Left lung (tissue), 14 donors: ENCODE measurements at places on chromosomes 12 and 14.

DNA sequence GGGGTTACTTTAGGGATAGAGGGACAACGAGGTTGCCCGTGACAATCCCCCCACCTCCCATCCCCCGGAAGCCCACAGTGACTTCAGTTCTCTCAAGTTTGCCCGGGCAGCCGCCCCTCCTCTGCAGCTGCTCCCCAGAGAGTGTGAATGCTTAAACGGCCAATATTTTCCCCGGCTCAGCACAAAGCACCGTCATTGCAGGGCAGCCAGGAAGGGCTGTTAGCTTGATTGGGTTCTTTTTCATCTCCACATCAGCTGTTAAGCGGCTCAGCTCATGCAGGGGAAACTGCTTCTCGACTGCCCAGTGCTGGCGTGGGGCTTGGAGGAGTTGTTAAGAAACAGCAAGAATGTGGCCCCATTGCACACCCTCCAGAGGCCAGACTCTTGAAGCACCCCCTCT is 120.5 kb upstream of the NCOR2 start:
- peak; percentile 79 for DNase-seq

GRCh38 chr12:70962226-70962794 is 41.8 kb upstream of the PTPRR start:
- no peak for DNase-seq

DNA sequence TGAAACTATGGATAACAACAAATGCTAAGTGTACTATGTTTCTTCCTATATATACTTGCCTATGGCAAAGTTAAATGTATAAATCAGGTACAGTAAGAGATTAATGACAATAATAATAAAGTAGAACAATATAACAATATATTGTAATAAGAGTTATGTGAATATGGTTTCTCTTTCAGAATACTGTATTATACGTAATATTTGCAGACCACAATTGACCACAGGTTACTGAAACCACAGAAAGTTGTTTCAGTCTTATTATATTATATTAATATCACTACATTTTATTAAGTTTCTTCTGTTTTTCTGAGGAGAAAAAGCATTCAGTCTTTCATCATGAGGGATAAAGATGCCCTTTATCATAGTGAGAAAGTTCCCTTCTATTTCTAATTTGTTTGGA is 131.2 kb downstream of the EML1 start:
- DNase-seq: no peak

GRCh38 chr14:78627114-78627513 is 456.9 kb downstream of the NRXN3 start:
- no peak for DNase-seq

- no peak for DNase-seq
Measured at GRCh38 chr12:91381309-91381804, 198.7 kb upstream of the DCN start.

GRCh38 chr14:33362934-33363333 is 424.3 kb downstream of the NPAS3 start:
- no peak for DNase-seq

DNA sequence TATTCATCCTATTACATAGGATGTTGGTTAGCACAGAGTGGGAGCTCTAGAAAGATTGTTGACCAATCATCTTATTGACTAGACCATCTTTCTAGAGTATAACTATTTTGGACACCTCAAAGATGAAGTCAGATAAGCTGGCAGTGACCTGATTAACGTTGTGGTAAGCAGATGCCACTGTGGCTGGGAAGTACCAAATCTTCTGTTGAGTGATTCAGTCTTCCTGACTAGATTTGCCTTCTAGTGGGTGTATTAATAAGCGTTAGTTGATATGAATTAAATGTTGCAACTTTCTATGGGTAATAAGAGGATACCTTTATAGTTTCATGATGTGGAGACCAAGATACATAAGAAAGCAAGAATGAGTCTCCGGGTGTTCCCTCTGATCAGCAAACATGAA is 51.2 kb upstream of the HELB start:
- no peak for DNase-seq

DNA sequence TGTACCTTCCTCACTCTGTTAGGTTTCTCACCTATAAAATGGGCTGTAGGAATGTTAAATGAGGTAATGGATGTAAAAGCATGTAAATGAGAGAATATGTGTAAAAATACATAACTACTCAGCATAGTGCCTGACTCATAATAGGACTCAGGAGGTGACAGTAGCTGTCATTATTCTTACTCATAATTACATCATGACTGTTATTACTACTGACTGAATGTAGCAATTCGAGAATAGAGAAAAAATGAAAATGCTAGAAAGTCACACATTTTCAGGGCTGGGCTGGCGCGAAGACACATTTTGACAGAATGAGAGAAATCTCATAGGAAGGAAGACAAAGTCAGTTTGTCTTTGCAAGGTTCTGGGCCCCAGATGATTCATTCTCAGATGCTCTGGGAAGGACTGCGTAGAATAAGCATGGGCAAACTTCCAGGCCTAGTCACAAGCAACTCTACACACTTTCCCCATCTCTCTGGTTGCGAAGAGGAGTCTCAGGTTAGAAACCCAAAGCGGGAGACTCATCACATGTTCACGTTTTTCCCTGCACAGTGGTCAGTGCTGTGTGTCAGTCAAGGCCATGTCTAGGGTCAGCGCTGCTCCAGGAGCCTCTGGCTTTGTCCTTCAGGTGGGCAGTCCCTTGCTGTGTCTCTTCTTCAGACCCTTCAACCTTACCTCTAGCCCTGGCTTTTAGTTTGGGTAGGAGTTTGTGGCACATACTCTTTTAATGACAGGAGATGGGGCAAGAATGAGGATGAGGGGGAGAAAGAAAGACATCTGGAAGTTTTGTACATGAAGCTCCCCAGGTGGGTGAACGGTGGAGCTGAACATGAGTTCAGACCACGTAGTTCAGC is 8.4 kb downstream of the GPRC5A start:
- DNase-seq: no peak

DNA sequence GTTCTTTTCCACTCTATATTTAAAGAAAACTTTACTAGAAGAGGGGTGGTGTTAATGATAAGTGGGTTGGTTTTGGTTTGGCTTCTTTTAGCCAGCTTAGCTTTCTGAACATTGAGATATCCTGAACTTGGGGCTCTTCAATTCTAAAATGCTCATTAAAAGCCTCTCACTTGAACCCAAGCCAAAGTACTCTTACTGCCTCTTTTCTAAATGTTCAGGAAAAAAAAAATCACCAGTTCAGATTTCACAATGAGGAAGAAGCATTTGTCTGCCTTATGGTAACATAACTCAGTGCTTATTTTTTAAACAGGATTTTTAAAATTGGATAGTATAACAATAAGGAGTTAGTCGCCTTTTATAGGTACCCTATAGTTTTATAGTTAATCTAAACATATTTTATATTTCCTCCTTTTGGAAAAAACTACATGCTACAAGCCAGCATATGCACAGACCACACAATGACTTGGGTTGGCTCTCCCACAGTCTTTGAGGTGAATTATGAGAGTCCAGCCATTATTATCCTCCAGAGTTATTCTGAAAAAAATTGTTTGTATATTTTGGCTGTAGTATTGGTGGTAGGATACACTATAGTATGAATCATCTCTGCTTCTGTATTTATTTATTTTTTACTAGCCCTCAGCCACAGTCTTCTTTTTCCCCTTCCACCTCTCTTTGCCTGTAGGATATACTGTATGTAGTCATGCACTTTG is 195.5 kb upstream of the TMPO start:
- DNase-seq: peak; percentile 15

- peak; percentile 19 for DNase-seq
Measured at GRCh38 chr14:54475187-54475899, 13.4 kb downstream of the GMFB start.

DNA sequence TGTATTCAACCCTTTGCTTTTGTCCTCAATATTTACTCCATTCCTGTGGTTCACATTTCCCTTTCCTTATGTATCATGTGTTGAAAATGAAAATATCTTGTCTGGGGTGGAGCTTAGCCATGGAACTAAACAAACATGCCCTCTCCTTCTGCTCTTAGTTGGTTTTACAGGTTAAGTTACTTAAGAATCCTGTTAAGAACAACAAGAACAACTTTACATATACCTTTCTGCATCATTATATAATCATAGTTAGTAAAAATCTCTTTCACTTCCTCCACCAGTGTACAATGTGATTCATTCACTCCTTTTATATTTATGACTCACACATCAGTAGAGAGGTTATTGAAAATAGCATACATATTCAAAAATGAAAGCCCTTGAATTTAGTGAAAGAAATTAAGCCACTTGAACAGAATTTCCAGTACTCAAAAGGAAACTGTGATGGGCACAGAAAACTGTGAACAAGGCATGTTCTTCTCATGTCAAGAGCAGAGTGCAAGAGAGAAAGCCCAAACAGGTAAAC is 307.7 kb downstream of the CCDC91 start:
- no peak for DNase-seq

- DNase-seq: no peak
Measured at GRCh38 chr12:122848471-122849351, 13.5 kb downstream of the HIP1R start.

- no peak for DNase-seq
Measured at GRCh38 chr12:124975276-124975675, 13.7 kb downstream of the DHX37 start.

DNA sequence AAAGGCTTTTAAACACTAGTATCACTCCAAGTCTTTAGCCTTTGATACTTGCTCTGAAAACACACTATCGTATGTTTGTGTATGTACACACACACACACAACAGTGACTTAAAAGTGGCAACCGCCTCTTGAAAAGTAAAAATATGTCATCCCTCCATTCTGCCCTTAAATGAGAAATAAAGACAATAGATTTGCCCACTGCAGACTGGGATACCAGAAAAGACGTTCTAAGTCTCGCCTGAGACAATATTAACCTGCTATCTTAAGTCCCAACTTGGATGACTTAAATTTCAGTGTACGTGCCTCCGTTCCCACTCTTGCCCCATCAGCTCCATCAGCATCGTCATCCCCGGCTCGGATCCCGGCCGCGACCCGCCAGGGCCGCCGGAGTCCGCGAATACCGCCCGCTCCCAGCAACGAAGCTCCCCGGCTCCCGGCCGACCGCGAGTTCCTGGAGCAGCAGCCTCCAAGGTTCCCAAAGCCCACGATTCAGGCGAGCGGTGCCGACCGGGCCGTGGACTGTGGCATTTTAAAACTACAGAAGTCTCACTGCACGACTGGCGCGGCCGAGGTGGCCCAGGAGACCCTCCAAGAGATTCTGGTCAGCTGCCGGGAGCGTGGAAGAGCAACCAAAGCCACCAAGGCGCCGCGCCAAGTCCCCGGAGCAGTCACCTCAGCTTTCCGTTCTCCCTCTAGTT is 2.8 kb upstream of the ARID2 start:
- DNase-seq: peak; percentile 46

DNA sequence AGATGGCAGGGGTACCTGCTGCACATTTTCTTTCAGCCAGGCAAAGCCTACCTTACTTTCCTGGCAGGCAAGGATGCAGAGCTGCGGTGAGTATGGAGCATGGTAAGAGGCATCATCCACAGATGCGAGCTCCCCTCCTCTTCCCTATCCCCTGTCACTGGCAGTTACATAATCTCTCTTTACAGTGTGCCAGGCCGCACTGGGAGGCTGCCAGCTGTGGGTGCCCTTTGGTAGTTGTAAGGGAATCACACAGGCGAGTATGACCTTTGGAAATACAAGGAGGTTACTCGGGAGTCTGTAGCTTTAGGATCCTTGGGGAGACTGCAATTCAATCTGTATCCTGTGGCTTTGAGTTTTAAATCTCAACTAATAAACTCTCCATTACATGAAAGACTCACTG is 132.5 kb downstream of the KTN1 start:
- DNase-seq: no peak

DNA sequence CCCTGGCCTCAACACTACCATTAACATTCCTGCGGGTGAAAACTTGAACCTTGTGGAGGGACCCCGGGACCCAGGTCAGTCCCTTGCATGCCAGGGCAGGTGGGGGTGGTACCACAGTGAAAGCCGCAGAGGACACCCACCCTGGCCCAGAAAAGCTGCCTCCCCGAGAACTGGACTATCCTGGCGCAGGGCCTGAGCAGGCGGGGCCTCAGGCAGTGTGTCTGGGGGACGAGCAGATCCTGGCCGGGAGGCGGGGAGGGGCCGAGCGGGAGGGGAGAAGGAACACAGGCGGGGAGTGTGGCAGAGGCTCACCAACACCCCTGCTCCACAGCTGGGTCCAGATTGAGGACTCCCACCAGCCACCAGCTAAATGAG is 10.0 kb downstream of the AHNAK2 start:
- DNase-seq: peak; percentile 75

DNA sequence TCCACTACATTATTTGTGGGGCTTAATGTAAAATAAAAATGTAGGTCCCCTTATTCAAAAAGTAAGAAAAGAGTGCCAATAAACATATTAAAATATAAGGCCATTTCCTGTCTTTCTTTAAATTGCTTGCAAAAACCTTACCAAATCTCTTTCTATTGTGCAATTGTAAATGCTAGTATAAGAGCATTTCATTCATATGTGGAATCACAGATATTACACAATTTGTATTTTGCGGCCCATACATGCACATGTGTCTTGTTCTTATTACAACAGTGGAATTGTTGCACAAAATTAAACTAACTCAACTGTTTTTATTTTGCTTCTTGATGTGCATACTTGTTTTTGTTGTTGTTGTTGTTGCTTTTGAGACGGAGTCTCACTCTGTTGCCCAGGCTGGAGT is 20.1 kb upstream of the CRADD start:
- DNase-seq: no peak

- peak; percentile 19 for DNase-seq
Measured at GRCh38 chr14:99791476-99792209, 1.6 kb upstream of the EML1 start.

GRCh38 chr12:49539406-49540228 is 787 bp downstream of the KCNH3 start:
- peak; percentile 73 for DNase-seq

GRCh38 chr14:95052016-95052585 is 105.2 kb downstream of the DICER1 start:
- no peak for DNase-seq

GRCh38 chr12:69649529-69649928 is 38.8 kb upstream of the LRRC10 start:
- DNase-seq: no peak

DNA sequence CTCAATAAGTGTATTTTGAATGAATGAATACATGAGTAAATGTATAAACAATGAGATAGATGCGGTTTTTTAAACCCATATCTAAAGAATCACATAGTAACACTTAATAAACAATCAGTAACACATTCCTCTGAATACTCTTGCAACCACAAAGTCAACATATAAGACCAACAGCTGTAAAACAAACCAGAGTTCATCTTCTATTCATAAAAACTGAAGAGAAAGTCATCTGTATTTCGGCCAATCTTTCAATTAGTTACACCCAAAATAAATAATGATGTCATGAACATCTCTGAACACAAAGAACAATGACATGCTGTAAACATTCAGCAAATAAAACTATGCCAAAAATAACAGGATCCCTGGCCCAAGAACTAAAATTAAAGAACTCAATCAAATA is 47.2 kb downstream of the ARMH4 start:
- peak; percentile 24 for DNase-seq
